NCI-H1048 (cell line): ENCODE measurements at places on chromosomes 3 and 15.

DNA sequence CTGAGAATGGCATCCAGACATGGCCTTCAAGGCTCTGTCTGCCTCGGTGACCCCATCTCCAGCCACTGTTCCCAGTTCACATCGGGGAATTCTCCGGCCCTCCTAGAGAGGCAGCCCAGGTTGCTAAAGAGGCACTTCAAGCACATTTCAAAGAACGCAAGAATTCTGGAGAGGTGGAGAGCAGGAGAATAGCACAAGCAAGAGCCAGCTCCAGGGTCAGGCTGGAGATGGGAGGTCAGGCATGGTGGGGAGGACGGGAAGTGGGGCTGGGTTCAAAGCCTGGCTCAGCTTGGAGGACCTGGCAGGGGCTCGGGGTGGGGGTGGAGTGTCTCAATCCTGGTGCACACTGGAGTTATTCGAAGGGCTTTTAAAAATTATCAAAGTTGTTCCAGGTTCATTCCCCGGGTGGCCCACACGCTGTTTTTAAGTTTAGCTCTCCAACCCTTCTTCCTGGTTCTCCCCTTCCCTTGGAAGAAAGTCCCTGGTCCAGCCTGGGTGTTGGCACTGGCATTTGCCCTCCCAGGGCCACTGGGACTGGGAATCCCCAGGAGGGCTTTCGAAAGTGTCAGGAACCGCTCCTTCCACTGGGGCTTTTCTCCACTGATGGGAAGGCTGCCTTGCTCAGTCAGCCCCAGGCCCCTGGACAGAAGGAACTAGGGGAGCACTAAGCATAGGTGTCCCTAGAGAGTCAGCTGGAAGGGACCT lies 35.8 kb downstream of the ZNF710 start:
- DNase-seq = no peak

- DNase-seq = no peak
Measured at GRCh38 chr3:105984837-105985236, 116.0 kb upstream of the CBLB start.

DNA sequence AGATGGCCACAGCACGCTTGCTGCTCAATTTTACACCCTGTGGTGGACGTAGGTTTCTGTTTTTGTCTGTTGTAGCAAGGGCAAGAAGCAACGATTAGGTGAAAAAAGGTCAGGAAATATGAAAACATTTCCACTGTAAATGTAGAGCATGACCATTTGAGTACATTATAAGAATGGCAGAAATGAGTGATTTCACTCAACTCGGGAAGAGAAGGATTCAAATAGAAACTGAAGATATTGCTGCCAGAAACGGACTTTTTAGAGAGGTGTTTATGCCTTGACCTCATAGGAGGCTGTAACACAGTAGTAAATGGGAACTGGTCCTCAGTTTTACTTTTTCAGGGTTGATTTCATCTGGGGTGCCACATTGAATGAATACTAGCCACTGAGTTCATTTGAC lies 33.1 kb upstream of the GASK1A start:
- no peak for DNase-seq

GRCh38 chr15:77130315-77130930 lies 59.5 kb upstream of the TSPAN3 start:
- DNase-seq = no peak

- DNase-seq = no peak
Measured at GRCh38 chr3:108461661-108462111, 48.7 kb downstream of the MYH15 start.

DNA sequence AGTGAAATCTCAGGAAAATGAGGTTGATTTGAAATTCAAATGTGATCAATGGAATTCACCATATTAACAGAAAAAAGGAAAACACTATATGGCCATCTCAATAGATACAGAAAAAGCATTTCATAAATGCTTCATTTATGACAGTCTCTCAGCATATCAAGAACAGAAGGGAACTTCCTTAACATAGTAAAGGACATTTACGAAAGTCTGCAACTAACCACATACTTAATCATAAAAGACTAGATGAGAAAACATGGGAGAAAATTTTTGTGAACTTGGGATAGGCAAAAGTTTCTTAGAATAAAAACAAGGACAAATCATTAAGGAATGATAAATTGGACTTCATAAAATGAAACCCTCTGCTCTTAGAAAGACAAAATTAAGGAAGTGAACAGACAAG lies 24.7 kb upstream of the TIPARP start:
- no peak for DNase-seq

DNA sequence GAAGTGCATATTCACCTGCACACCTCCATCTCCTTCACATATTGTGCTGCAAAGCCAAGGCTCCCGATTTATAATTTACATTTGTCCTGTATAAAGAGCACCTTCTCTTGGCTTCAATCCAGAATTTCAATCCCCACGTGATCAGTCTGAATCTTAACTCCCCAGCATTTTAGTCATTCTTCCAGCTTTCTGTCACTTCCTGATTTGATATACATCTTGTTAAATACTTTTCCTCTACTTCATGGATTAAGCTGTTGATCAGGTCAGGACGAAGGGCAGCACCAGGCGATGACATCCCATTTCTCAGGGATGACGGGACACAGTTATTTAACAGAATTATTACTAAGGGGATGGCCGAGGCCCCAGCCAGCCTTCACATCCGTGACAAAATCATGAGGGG lies 212.5 kb downstream of the EPHB1 start:
- no peak for DNase-seq

DNA sequence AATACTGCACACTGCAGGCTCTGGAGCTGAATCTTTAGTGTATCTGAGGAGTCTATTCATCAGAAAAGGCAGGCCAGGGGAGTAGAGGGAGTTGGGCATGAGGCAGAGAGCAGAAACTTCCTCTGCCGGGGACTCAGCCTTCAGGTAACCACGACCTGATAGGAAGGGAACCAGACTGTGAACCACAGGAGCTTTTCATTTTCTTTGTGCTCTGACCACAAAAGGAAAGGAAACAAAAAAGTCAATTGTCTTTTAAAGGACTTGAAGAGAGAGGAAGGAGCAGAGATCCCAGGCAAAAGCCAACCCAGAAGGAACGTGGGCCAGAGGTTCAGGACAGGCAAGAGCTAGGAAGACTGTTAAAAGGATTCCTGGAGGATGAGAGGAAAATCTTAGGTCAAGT lies 573.3 kb downstream of the EPHB1 start:
- no peak for DNase-seq

DNA sequence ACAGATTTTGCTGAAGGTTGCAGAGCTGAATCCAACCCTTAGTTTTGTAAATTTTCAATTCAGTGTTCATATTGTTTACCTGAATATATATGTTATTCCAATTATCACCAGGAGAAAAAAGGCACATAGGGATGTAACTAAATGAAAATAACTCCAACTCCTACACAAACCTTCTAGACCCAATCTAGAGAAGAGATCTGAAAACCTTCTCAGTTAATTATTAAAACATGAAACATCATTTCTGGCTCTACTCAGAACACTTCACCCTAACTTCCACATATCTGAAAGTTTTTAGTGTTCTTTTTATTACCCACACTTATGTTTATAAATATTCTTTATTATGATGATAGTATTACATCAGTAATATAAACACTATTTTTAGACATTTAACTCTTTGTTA lies 76.6 kb downstream of the LRRFIP2 start:
- DNase-seq = no peak
